ENCODE measurements at places on chromosomes 5 and 9. TPM values are rescaled to one million over a fixed set of nuclear protein-coding genes. Genes with fewer than 3 reads are reported as not detected.
A peak's percentile ranks its signal among the peaks of the same experiment; 100 is the strongest.

ZNF883 gene
- 0.52 TPM for total RNA-seq

DNA sequence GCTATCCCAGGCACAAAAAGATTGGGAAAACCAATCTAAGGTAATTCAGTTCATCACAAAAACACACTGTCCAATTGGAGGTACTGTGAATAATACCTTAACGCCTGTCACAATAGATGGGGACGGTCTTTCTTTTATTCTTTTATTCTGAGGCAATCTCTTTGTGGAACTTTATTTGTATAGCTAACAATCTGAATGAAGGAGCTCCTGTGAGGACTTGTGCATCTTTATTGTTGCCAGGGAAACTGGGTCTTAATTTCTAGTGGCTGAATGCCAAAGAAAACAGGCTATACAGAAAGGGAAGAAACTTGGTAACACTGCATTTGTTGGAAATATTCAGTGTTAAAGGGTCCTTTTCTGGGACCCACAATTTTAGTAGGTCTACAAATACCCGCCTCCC lies 546.9 kb upstream of the C9orf72 start:
- H3K27me3 ChIP-seq = no peaks in the 10 kb centered on the region
- no peak overlapping the region for H3K27ac ChIP-seq
- DNase-seq = no peak

DNA sequence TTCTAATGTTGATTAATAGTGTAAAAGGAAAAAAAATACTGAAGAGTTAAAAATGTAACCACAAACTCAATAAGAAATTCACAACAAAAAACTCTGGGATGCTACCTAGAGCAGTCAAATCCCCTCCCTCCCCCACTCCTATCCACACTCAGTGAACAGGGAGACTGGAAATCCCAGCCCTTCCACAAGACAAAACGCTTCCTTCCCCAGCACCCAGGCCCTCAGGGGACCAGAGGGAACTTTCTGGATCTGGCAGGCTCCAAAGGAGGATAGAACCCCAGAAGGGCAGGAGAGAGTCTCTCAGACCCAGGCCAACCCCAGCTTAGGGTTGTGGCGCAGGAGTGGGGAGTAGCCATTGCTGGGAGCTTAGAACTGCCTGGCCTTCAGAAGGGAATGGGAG lies 55.0 kb downstream of the DCP2 start:
- no peak overlapping the region for H3K4me3 ChIP-seq
- no peak overlapping the region for H3K27ac ChIP-seq
- no peak for DNase-seq
- peaks cover 4% of the 10 kb centered on the region for H3K4me1 ChIP-seq

GRCh38 chr5:97846643-97847042 lies 663.6 kb upstream of the RIOK2 start:
- H3K4me3 ChIP-seq = no peak overlapping the region
- no peak overlapping the region for H3K27ac ChIP-seq
- DNase-seq = no peak
- no peaks in the 10 kb centered on the region for H3K36me3 ChIP-seq

- peaks cover 2% of the 10 kb centered on the region for H3K36me3 ChIP-seq
- no peak overlapping the region for H3K27ac ChIP-seq
- no peak for DNase-seq
- no peak overlapping the region for H3K4me3 ChIP-seq
- no peaks in the 10 kb centered on the region for H3K27me3 ChIP-seq
- no peaks in the 10 kb centered on the region for H3K4me1 ChIP-seq
Measured at GRCh38 chr5:14996997-14997396, 125.4 kb upstream of the ANKH start.

- H3K4me1 ChIP-seq = no peaks in the 10 kb centered on the region
- H3K36me3 ChIP-seq = no peaks in the 10 kb centered on the region
- no peak overlapping the region for H3K4me3 ChIP-seq
- no peak for DNase-seq
- H3K27me3 ChIP-seq = peaks cover 11% of the 10 kb centered on the region
Measured at GRCh38 chr5:96590796-96591195, 71.4 kb upstream of the CAST start.

- peak; percentile 32 for DNase-seq
- H3K27ac ChIP-seq = no peak within 1 kb of the TSS
- peak within 1 kb of the TSS; percentile 86 for H3K4me3 ChIP-seq
- peaks cover 16% of the 10 kb centered on the region for H3K4me1 ChIP-seq
Measured at GRCh38 chr9:14693251-14693861, at the start of gene ZDHHC21. Gene ZDHHC21, minus strand, starts transcription at chr9:14693432. Its CDS starts 19,092 bp downstream, at chr9:14674340.

- H3K4me3 ChIP-seq = no peak overlapping the region
- H3K36me3 ChIP-seq = peaks cover 4% of the 10 kb centered on the region
- no peaks in the 10 kb centered on the region for H3K4me1 ChIP-seq
- no peak overlapping the region for H3K27ac ChIP-seq
- no peak for DNase-seq
Measured at GRCh38 chr5:128091579-128091978, 8.0 kb downstream of the SLC12A2 start.

Data from CD4-positive, CD25-positive, alpha-beta regulatory T cell (primary cell).